ENCODE measurements at places on chromosomes 4 and X.

DNA sequence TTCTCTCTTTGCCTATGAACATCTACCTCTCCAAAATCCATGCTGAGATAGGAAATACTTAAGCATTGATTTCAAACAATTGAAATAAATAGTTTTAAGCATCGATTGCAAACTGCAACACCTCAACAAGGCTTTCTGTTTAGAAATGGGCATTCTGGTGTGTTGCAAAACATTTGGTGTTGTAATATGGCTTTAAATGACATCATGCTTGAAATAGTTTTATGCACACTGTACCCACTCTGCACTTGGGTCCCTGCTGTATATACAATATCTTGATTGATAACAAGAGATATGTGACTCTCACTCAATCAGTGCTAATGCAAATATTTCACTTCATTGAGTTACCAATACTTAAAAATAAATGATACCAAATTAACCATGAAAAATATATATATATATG lies 964.9 kb upstream of the GRIA3 start:
- DNase-seq = no peak

GRCh38 chr4:155722816-155723499 lies 35.9 kb upstream of the GUCY1B1 start:
- DNase-seq = peak; percentile 8

GRCh38 chr4:40502934-40503333 lies 126.7 kb downstream of the RBM47 start:
- DNase-seq = no peak

GRCh38 chr4:128688846-128689437 lies 120.6 kb upstream of the JADE1 start:
- no peak for DNase-seq

- no peak for DNase-seq
Measured at GRCh38 chr4:16140231-16140878, 56.5 kb upstream of the PROM1 start.

GRCh38 chr4:31791666-31792065 lies 1071.5 kb downstream of the PCDH7 start:
- DNase-seq = no peak

DNA sequence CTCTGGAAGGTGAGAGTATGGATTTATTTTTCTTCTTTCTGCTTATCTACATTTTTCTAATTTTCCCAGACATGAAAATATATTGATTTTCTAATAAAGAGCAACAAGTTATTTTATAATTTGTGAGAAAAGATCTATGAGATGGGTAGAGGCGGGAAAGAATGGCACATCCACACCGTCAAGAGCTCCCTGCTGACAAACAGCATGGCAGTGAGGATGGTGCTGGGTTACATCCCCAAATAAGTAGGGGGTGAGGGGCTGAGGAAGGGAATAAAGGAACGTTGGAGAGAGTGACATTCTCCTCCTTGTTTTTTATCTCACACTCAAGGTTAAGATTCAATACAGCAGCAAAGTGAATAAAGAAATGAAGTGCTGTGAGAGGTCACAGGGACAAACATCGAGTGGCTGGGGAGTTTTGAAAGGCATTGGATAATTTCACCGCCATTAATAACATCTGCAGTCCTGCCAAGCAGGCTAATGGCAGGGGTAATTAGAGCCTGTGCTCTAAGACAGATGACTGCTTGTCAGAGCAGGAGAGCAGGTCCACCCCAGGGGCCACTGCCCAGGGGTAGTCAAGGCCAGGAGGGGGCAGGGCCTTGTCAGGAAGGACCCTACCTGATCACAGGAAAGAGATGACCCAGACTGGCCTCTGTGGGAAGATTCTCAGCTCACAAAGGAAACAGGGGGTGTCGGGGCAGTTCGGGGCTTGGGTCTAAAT lies 323.8 kb downstream of the FBXW7 start:
- no peak for DNase-seq

DNA sequence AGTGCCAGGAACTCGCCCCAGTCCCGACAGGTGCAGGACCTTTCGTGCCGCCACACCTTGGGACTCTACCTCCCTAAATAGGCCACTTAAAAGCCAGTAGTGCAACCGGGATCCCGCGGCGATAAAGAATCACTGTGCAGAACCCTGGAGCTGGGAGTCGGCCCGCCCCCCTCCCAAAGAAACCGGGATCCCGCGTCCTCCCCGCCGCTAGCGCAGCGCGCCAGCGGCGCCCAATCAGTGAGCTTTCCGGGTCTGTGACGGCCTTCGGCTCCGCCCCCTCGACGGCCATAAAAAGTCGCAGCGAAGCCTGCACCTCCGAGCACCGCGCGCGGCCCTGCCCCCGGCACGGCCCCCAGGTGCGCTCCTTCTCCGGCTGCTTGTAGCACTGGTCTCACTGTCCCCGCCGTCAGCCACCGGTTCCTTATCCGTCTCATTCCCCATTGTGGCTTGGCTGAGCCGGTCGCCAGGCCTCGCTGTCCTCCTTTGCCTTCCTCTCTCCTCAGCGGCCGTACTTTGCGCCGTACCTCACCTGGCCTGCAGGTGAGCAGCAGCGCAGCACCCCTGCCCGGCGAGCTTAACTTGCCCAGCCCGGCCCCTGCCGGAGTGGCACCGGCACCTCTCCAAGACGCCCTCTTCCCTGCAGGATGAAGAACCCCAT lies at the start of gene LRAT:
LRAT (plus strand) TSS at position 318 of the 658 bp plus-strand sequence; CDS start at position 645, 327 bp downstream.
- DNase-seq = no peak

DNA sequence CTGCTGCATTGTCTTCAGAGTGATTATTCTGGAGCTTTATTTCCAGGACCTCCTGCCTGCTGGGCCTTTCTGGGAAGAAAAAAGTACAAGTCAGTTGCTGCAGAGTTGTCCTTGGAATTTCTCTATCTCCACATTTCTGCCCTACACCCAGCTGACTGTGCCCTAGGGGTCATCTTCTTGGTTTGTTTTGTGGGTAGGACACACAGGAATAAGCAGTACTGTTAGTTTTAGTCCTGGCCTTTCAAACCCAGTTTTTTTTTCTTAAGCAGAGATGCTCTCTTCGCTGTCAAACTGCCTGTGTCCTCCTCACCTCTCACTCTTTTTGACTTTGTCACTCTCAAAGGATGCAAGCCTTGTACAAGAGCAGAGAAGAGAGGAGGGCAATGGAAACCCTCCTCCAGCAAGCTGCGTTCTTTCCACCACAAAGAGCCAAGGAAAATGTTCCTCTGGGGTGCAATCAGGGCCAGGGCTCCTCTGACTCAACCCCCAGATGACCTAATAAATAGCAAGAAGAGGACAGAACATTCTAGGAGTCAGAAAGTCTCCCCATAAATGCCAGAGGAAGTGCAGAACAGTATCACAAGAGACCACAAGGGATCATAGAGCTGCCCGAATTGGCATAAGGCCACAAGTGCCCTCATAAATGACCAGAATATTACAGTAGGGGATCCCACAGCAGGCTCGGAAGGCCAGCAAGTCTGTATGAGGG lies 186.2 kb downstream of the RCHY1 start:
- no peak for DNase-seq

DNA sequence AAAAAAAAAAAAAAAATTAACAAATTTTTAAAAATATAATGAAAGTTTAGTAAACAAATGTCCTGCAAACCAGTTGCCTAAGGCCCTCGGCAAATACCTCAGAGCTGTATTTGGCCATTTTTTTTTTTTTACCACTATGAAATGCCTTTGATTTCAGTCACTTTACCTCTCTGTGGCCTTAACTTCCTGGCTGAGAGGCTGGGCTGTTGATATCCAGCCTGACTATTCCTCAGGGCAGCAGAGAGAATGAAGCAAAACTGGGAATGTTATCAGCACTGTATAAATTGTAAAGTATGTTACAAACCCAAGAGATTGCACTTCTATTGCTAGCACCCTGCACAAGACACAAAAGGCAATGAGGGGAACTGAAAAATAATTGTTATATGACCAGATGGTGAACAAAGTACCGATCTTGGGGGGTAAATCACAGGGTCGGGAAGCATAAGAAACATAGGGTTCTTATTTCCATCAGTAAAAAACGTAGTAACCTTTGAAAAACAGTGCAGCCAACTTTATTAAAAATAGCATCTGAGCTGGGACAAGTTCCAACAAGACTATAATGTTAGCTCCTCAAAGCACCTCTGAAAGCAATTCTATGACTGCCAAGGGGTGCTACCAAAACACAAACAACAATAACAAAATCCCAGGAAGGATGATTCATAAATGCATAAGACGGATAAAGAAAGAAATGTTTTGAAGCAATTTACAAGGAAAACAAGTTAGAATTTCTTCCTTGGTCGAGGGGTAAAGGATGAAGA lies 18.1 kb downstream of the USP46 start:
- DNase-seq = no peak

GRCh38 chrX:21708116-21708515 lies 49.8 kb downstream of the SMPX start:
- no peak for DNase-seq

DNA sequence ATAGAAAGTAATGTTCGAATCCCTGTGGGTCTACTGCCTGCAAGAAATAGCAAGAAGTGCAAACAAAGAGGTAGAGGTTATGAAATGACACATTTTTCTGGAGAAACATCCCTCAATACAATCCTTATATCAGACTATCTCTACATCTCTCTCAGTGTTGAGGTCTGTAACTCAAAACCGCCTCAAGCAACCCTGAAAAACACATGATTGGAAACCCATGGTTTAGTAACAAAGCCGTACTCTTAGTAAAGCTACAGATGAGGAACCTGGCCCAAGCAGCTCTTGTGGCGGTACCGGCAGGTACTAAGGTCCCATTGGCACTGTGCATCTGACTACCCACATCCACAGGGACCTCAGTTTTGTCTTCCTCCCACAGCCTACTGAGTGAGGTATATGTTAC lies 53.9 kb downstream of the IRF2 start:
- no peak for DNase-seq

GRCh38 chr4:138646383-138646782 lies 369.2 kb upstream of the NOCT start:
- no peak for DNase-seq

DNA sequence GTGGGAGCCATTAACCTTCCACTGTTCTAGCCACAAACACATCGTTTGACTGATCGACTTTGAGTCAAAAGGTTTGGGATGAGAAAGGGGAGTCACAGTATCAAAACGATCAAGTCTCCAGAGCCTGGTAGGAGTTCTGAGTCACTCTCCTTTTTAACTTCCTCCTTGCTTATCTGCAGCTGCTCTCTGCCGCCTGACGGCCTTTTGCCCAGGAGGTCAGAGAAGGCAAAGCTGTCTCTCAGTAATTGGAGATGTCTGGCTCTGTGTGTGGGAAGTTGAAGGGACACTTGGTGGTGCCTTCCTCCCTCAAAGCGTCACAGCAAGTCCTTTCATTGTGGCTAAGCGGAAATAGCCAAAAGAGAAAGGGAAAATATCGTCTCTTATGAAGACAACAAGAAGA lies 63.1 kb downstream of the ANOS1 start:
- no peak for DNase-seq

DNA sequence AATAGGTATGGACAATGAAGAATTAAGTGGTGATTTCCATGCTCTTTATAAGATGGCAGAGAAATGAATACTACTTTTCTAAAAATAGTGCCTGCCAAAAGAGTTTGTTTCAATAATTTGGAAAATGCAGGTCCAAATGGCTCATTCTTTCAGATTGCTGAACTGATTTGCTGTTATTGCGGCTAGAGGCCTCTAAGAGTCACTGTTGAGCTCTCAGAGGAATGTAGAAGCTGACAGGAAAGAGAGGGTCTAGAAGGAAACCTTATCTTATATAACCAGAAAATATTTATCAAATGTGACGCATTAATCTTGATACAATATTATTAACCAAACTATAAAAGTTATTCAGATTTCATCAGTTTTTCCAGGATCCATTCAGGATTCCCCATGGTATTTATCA lies 65.7 kb upstream of the PAGE1 start:
- DNase-seq = no peak
